Type B pancreatic cell (in vitro differentiated cells): ENCODE measurements at places on chromosomes 1 and 21. TPM values are rescaled to one million over a fixed set of nuclear protein-coding genes. Genes with fewer than 3 reads are reported as not detected.

- no peak for DNase-seq
These were observed 18.2 kb downstream of the ITGB2 start for GRCh38 chr21:44902268-44903049.

Gene NIPAL3
- 17.5 and 21.3 TPM in 2 replicates for total RNA-seq

Gene CD52
- total RNA-seq: 0.75 and 0.93 TPM in 2 replicates

DNA sequence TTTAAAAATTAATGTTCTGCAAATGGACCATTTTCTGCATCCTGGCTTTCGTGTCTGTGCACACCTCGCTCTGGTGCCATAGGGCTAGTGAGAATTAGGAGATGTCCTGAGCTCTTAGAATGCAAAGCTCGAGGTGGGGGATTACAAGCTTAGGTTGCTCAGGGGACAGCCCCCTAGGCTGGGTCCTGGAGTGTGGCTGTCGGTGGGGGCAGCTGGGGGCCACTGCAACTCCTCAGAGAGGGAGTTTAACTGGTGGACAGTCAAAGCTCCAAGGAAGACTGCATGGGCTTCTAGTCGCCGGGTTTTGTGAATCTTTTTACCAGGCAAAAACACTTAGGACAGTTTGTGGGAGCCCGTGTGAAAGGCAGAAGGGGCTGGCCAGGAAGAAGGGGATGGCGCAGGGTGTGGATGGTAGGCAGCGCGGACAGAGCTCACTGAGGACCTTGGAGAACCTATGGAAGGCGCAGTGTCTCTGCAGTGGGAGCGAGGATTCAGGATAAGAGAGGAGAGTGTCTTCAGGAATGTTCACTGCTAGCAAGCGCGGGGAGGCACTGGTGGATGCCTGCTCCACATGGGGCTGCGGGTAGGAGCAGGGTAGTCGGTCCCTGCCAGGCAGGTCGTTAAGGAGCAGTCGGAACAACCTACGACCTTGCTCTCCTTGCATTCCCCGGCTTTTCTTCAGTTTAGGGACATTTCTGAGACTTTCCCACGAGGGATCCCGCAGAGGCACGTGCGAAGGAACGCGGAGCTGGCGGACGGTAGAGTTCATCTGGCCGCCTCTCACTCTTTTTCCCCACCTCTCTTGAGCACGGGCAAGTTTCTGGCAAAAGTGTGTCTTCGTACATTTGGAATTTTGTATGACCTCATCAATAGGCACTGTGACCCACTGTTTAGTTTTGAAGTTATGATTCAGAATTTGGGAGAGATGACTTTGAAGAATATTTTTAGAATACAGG, 12.9 kb upstream of the KCNE1 start:
- no peak for DNase-seq

GRCh38 chr1:245493029-245493428, 338.2 kb downstream of the KIF26B start:
- DNase-seq: no peak

GRCh38 chr1:112284796-112285195, 111.2 kb upstream of the CTTNBP2NL start:
- no peak for DNase-seq

DNA sequence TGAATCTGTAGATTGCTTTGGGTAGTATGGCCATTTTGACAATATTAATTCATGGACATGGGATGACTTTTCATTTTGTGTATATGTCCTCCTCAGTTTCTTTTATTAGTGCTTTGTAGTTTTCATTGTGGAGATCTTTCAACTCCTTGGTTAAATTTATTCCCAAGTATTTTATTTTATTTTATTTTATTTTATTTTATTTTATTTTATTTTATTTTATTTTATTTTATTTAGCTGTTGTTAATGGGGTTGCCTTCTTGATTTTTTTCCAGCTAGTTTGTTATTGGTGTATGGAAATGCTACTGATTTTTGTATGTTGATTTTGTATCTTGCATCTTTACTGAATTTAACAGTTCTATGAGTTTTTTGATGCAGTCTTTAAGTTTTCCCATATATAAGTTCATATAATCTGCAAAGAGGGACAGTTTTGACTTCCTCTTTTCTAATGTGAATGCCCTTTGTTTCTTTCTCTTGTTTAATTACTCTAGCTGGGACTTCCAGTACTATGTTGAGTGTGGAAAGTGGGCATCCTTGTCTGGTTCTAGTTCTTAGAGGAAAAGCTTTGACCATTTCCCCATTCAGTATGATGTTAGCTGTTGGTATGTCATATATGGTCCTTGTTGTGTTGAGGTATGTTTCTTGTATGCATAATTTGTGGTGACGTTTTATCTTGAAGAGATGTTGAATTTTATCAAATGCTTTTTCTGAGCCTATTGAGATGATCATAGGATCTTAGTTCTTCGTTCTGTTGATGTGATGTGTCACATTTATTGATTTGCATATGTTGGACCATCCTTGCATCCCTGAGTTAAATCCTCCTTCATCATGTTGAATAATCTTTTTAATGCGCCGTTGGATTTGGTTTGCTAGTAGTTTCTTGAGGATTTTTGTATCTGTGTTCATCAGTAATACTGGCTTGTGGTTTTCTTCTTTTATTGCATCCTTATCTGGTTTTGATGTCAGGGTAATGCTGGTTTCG, 14.3 kb downstream of the CEPT1 start:
- DNase-seq: no peak

Gene SLC44A3
- total RNA-seq: 19.5 and 33.9 TPM in 2 replicates

- no peak for DNase-seq
These were observed 423 bp downstream of the URB1 start for GRCh38 chr21:32392299-32392879.

Gene NPPB
- 0.71 and 1.7 TPM in 2 replicates for total RNA-seq

Gene PDC
- total RNA-seq: not detected in 2 replicates

Gene S100A7
- 6.2 and 10.2 TPM in 2 replicates for total RNA-seq

DNA sequence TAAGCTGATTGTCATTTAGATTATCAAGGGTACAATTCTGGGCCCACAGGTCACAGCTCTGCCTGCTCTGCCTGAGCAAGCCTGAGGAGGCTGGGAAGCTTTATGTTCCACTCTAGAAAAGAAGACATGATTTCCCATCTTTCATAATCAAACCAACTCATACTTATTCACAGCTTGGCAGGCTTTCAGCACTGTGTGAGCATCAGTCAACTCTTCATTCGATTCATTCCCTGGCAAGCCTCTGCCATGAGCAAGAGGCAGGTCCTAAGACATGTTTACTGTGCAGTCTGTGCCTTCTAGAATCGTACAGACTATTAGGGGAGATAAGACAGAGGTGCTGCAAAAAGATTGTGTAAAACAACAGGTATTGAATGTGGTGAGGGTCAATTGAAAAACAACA, 24.5 kb upstream of the KIRREL1 start:
- DNase-seq: no peak

DNA sequence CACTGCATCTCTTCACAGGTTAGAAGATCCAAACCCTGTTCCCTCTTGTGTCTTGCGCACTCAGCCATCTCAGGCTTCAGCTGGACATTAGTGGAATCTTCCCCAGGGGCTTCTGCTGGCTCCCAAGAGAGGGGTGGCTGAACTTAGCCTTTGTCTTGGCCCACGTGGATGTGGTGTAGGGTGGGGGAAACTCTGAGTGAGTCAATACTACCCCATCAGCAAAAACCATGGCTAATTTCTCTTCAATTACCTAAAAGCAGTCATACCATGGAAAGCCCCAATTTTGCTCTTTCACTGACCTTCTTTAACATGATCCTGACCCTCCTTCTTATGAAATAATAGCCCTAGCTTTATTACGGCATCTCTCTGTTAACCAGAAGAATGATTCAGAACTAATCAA, 72.5 kb upstream of the RAB3GAP2 start:
- DNase-seq: no peak
